ENCODE measurements at places on chromosomes 5 and 9. TPM values are rescaled to one million over a fixed set of nuclear protein-coding genes. Genes with fewer than 3 reads are reported as not detected.

The TXNDC8 gene
- not detected for total RNA-seq

The OR1J2 gene
- total RNA-seq: not detected

DNA sequence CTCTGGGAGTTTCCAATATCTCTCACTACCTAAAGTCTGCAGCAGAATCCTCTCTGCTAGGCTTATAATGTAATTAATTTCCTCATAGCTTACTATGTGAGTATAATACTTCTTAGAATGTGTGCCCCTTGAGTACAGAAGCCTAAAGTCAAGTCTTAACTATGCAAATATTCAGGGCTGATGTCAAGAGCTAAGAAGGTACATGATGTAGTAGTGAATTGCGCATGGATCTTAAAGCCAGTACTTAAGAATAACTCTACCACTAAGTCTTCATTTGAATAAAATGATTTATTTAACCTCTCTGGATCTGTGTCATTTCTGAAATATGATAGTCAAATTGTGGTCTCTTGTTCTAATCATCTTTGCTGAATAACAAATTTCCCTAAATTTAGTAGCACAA lies 442.9 kb downstream of the DTWD2 start:
- H3K4me3 ChIP-seq: no peak overlapping the region
- no peaks in the 10 kb centered on the region for H3K4me1 ChIP-seq
- DNase-seq: no peak
- H3K27me3 ChIP-seq: no peaks in the 10 kb centered on the region

GRCh38 chr5:88390096-88390441 lies 121.4 kb upstream of the TMEM161B start:
- no peak overlapping the region for H3K4me3 ChIP-seq
- H3K27ac ChIP-seq: no peak overlapping the region
- no peaks in the 10 kb centered on the region for H3K4me1 ChIP-seq

DNA sequence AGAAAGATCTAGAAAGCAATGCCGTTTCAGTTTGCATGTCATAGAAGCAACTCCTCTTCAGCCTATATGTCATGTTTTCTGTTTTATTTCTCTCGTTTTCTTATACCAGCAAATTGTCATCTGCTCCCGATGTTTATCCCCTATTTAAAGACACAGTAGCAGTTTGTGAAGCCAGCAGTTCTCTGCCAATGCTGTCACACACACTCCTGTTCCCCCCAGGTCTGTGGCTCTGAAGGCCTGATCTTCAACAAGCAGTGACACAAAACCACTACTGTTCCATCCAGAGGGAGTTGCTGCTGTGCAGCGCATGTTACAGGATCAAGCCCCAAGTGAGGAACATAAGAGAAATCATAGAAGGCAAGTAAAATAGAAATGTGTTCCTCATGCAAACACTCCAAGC lies 364.1 kb upstream of the SLC30A5 start:
- H3K4me3 ChIP-seq: no peak overlapping the region
- no peak for DNase-seq
- H3K4me1 ChIP-seq: peaks cover 3% of the 10 kb centered on the region
- no peaks in the 10 kb centered on the region for H3K36me3 ChIP-seq
- H3K27ac ChIP-seq: no peak overlapping the region
- H3K27me3 ChIP-seq: no peaks in the 10 kb centered on the region

- no peak overlapping the region for H3K27ac ChIP-seq
- no peaks in the 10 kb centered on the region for H3K4me1 ChIP-seq
- DNase-seq: no peak
- no peaks in the 10 kb centered on the region for H3K27me3 ChIP-seq
- H3K4me3 ChIP-seq: no peak overlapping the region
These were observed 86.5 kb downstream of the HMCN2 start for GRCh38 chr9:130352081-130352480.

Data from activated naive CD4-positive, alpha-beta T cell treated with anti-CD3 and anti-CD28 coated beads for 36 hours (primary cell).